ENCODE measurements at places on chromosomes 4 and X.

- peak; percentile 53 for DNase-seq
Observed at GRCh38 chr4:159455675-159456237, 352.9 kb downstream of the RAPGEF2 start.

GRCh38 chr4:174604198-174604597, 81.9 kb upstream of the HPGD start:
- DNase-seq = peak; percentile 27

DNA sequence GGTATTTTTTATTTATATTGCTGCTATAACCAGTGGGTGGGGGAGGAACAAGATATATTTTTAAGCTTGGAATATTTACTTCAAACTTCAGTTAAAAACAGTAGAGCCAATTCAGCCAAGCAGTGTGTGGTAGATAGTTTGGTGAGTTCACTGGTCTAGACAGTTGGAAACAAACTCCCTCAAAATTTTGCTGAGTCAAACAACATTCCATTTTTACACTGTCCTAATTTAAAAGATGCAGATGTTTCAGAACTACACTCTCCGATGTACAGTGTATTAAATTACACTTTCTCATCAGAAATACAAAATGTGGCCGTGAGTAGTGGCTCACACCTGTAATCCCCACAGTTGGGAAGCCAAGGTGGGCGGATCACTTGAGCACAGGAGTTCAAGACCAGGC, 23.3 kb downstream of the PRKX start:
- peak; percentile 18 for DNase-seq

GRCh38 chr4:151725087-151725486, 35.7 kb downstream of the GATB start:
- DNase-seq = no peak

GRCh38 chr4:79315891-79316290, 10.0 kb downstream of the NAA11 start:
- DNase-seq = no peak

DNA sequence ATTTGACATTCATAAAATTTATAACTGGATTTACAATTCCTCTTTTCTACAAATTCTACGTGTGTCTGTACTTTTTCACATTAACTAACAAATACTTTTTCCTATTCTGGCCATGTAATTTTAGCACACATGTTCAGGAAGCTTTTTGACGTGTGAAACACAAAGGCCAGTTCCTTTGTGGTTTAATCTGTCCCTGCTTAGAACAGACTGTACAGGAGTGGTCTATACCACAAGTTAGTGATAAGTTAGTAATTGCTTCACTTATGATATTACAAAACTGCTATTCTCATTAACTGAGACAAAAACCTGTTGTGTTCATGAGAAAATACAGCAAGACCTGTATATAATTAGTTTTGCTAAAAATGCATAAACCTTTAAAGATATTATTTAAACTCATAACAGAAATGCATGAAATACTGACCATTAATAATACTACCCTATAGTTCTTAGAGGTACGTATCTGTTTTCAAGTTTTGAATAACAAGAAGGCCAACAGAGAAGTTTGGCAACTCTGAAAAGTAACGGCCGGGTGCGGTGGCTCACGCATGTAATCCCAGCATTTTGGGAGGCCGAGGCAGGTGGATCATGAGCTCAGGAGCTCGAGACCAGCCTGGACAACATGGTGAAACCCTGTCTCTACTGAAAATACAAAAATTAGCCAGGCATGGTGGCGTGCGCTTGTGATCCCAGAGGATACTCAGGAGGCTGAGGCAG, 13.7 kb upstream of the AREG start:
- no peak for DNase-seq

DNA sequence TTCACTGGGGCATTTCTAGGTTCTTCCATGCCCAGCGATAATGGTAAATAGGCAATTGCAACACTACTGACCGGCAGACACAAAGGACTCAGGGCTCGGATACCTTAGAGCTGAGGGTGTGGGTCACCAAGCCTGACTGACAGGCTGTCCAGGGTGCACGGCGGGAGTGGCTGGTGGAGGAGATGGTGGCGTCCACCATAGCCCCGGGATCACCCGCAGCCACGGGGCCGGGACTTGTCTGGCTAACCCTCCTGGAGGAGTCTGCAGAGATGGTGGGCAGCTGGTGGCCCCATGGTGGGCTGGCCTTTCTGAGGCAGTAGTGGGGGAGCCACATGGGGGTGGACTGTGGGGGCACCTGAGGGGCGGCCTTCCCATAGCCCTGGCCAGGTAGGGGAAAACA, 11.7 kb upstream of the ABLIM2 start:
- no peak for DNase-seq

DNA sequence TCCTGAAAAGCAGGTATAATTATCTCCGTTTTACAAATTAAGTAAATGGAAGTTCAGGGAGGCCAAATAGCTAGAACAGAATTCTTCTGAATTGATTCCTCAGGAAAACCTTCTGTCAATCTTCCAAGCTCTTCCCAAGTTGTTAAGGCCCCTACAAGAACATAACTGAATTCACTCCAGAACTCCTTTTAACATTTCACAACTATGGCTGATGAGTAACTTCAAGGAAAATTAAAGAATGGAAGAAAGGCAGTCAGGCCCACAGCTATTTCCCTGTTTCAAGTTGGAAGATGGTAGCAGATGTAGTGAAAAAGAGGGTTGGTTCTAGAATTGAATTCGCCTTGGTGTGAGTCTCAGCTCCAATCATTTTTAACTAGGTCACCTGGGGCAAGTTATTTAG, 15.9 kb downstream of the SETD7 start:
- no peak for DNase-seq

DNA sequence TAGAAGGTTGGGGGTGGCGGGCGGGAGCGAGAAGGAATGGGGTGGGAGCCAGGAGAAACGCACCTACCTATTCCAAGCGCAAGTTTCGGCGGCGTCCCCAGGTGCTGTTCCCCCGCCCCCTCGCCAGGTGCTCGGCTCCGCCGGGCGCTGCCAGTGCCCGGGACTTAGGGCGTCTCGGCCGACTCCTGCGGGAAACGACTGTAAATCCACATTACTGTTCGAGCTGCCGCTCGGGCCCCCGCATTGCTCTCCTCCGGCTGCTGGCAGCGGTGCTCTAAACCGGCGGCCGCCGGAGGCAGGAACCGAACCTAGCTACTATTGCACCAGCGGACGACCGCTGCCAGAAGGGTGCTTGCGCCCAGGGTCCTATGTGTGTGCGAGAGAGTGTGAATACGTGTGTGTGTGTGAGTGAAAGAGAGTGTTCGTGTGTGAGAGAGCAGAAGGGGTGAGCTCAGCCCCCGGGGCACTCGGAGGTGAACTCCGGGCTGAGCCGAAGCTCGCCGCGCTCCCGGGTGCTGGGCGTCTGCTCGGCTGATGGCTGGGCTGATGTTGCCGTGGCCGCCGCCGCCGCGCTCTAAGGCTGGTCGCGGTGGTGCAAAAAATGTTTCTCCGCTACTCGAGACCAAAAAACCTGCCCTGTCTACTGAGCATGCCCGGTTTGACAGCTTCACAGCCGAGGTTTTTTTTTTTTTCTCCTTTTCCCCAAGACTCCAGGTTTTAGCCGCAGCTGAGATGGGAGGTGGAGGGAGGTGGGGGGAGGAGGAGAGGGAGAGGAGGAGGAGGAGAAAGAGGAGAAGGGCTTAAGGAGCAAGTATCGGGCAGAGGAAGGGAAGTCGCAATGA, 115.7 kb upstream of the TEX13C start:
- DNase-seq = peak; percentile 36

DNA sequence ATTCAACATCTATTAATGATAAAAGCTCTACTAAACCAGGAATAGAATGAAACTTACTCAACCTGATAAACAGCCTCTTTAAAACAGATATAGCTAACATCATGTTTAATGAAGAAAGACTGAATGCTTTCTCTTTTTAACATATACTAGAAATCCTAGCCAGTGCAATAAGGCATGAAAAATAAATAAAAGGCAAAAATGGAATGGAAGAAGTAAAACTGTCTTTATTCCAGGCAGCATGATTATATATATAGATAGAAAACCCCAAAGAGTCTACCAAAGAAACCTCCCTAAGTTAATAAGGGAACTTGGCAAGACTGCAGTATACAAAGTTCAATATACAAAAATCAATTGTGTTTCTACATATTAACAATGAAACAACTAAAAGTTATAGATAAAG, 25.5 kb downstream of the WDFY3 start:
- no peak for DNase-seq

DNA sequence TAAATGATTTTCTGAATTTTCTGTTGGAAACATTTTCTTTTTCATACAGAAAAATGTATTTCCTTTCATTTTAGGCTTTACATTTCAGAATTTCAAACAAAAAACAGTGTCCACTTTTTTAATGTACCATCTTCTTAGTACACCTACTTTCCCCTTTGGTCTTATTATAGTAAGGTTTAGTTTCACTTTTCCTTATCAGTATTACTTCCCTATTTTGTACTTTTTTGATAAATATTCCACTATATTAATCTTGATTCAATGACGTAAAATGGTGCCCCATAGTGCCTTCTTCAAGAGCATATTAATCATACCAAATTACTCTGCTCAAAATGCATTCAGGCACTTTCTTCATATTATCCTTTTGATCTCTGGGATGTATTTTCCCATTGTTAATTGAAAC, 52.5 kb downstream of the BANK1 start:
- no peak for DNase-seq

GRCh38 chrX:80120335-80120734, 105.8 kb downstream of the TBX22 start:
- no peak for DNase-seq

DNA sequence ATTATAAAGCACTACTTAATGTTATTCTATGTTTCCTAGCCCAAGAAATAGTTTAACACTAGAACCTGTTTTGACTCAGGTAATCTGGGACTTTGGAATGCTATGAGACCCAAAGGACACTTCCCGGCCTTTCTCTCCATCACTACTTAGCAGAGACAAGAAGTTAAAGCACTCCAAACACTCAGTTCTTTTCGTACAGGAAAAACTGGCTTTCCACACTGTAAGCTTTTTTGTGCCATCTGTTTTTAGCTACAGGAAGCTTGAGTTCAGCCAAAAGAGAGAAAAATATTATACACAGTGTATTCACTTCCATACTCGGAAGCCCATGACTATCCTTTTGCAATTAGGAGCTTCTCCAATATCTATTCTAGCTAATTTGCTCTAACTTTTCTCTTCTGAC, 7.9 kb upstream of the FGF13 start:
- no peak for DNase-seq

GRCh38 chr4:75031775-75032174, 98.9 kb downstream of the PARM1 start:
- DNase-seq = no peak

- no peak for DNase-seq
Observed at GRCh38 chr4:125091541-125091940, 223.2 kb upstream of the FAT4 start.

DNA sequence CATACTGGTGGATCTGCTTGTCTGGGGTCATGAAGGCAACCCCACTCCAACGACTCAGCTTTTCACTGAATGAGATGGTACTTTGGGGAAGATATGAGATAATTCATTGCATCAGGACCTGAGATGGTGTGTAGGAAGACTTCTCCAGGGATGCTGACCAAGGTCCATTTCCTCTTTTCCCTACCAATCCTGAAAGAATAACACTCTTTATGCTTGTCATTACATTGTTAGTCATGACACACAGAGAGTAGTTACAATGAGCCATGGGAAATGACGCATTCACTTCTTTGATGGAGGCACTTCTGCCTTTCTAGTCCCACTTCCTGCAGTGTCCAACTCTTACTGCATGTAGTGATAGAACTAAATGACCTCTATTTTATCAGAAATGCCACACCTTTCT, 58.6 kb downstream of the AREG start:
- peak; percentile 64 for DNase-seq

- DNase-seq = no peak
Observed at GRCh38 chrX:95055991-95056390, 1382.0 kb downstream of the FAM133A start.

DNA sequence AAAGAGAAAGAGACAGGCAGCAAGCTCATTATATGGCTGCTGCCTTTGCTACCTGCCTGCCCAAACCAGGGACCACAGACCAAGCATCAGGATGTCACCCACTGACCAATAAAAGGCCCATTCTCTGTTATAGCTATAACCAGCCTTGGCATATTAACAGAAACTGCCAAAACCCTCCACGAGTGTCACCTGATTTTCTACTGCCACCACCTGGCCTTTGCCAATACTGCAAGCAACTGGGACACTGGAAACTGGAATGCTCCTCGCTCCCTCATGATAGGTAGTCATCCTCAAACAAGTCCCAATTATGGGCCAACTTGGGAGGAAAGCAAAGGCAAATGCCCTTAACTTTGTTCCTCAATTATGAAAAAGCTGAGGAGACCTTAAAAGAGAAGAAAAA, 76.0 kb downstream of the SPIN4 start:
- DNase-seq = peak; percentile 0

DNA sequence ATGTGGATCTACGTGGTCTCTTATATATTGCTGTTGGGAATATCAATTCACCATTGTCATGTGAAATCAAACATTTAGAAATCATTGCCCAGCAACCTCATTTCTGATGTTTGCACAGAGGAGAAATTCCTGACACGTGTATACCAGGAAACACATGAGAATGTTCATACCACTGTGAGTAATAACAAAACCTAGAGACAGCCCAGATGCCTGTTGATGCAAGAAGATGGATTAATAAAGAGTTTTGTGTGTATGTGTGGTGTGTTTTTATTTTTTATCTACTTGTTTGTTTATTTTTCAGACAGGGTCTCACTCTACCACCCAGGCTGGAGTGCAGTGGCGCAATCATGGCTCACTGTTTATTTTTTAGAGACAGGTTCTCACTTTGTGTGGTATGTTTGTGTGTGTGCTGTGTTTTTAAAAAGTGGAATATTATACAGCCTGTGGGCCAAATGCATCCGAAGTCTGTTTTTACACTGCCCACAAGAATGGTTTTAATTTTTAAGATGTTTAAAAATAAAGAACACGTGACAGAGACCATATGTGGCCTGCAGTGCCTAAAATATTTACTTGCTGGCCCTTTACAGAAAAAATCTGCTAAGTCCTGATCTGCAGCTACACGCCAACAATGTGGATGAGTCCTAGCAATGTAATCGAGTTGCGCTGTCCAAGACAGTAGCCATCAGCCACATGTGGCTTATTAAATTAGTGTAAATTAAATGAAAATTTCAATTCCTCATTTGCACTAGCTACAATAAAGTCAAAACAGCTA, 39.2 kb downstream of the TXLNG start:
- peak; percentile 29 for DNase-seq

DNA sequence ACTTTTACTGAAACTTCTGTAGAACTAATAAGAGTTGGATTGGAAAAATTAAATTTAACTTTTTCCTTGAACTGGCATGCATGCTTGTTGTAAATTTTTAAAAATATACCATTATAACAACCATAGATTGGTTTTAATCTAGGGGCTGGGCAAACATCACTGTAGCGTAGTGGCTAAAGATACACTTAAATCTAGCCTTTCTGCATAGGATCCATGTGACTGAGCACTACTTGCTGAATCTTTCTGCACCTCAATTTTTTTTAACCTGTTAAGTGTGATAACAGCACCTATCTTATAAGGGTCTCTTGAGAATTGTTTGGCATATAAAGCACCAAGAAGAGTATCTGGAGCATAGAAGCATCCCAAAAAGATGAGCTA, 4.1 kb downstream of the ANXA10 start:
- no peak for DNase-seq

DNA sequence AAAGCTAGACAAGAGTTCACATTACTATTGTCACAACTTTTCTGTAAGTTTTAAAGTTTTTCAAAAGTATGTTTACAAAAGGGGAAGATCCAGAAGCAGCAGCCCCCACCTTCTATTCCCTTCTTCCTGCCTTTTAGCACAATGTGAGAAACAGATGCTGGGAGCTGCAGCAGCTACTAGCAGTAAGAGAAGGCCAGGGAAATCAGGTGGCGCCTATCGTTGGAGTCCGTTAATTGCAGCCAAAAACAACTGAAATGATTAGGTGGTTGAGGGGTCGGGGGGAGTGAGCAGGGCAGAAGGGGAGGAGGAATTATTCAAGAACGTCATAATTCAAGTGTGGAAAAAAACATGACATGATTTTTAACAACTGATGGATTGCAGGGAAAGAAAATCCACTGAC, 27.4 kb downstream of the FRYL start:
- peak; percentile 26 for DNase-seq
